Fibroblast of skin of left biceps (primary cell): ENCODE measurements at places on chromosomes 5 and 9.

- no peak for DNase-seq
These were observed 130.0 kb downstream of the COL23A1 start for GRCh38 chr5:178460174-178460573.

- DNase-seq, result no peak
These were observed 637.1 kb upstream of the CCNG1 start for GRCh38 chr5:162800301-162800700.

DNA sequence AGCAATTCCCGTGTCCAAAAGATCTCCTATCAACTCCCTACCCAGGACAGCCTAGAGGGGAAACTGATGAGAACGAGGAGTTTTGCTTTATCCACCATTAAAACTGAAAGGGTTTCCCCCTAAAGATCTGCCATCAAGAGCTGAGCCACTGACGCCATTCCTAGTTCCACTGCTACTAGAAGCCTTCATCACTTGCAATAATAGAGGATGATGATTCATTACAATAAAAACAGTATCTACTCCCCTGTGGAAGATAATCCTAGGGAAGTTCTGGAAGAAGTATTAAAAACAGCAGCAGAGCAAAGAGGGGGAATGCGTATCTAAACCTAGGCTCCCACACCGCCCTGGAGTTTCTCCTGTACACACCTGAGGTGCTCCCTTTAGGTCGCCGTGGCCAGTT lies 394.5 kb downstream of the BNC2 start:
- DNase-seq, result no peak

- no peak for DNase-seq
These were observed 22.1 kb downstream of the LCP2 start for GRCh38 chr5:170275376-170275994.

DNA sequence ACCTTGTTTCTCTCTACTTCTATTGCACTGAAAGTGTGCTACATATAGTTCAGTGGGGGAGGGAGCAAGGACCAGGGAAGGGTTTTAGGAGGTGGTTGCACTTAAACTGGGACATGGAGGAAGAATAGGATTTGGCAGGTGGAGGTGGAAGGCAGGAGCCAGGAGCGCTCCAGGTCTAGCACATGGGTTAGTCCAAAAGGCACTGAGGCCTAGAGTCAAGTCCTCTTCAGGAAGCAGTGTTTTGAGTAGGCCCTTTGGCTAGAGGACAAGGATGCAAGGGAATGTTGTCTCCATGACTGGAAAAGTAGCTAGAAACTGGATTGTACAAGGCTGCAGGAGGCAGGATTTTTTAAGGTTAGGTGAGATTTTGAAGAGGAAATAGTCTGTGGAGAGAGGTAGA lies 31.5 kb downstream of the AOPEP start:
- no peak for DNase-seq

GRCh38 chr9:112038017-112038408 lies 137.1 kb downstream of the SUSD1 start:
- no peak for DNase-seq
